Urothelium cell line (cell line): ENCODE measurements at places on chromosomes 11 and 22.

DNA sequence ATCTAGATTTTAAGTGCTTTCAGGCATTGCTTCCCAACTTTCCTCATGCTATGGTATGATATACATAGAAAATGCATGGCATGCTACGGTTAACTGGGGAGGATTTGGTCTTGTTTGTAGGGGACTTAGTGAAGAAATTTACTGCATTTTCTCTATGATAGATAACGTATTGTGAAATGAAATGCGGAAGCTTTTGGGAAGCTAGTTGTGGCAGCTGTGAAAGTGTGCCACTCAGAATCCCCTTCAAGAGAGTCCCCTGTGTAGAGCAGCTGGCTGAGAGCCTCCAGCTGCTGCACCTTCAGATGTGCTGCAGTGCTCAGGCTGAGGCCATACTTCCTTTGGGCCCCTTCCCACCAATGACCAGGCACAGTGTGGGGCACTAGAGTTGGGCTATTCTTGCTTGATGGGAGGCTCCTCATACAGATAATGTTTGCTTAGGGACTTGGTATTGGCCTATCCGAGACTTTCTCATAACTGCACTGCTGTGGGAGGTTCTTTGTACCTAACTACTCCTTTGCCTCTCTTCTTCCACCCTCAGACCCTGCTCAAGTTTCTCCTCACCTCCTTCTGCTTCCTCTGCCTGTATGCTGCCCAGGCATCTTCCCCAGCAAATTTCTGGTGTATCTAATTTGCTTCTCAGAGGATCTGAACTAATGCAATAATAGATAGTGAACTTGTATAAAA lies 67.3 kb downstream of the HIPK3 start:
- no peak for DNase-seq

- no peak for DNase-seq
Measured at GRCh38 chr11:60957188-60957587, 5.2 kb upstream of the SLC15A3 start.

GRCh38 chr22:17955590-17956379 lies 68.6 kb downstream of the MICAL3 start:
- DNase-seq: no peak

DNA sequence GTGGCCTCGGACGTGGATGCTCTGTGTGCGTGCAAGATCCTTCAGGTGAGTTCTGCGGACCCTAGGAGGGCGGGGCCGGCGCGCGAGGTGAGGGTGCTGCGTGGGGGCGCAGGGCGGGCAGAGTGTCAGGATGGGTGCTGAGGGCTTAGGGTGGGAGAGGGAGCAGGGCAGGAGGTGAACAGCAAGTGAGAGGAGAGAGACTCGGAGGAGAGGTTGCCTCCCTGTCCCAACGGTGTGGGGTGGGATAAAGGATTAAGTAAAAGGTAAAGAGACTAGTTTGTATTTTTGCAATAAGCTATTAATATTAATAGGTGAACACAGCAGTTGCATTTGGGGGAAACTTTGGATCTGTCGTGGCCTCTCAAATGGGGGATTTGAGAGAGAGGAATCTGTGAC lies 451 bp downstream of the CDC45 start:
- DNase-seq: no peak

DNA sequence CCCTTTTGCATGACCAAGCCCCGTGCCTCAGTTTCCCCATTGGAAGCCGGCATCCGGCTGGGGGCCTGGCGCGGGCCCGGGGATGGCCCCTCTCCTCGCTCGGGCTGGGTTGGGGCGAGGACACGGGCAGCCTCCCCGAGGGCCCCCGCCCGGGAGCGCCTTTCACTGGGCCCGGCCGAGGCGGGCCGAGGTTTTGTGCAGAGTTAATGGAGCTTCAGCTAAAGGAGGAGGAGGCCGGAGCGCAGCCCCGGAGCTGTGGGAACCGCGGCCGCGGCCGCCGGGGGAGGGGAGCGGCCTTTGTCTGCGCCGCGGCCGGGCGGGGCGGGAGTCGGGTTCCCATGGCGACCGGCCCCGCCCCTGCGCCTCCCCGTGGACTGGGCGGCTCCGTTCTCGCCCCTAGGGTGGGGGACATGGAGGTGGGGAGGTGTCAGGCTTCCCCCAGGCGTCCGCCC lies 1.4 kb upstream of the MAPK11 start:
- DNase-seq: peak; percentile 86

GRCh38 chr22:33605221-33605620 lies 315.1 kb downstream of the LARGE1 start:
- no peak for DNase-seq

GRCh38 chr11:89163686-89164085 lies 14.0 kb upstream of the TYR start:
- no peak for DNase-seq

DNA sequence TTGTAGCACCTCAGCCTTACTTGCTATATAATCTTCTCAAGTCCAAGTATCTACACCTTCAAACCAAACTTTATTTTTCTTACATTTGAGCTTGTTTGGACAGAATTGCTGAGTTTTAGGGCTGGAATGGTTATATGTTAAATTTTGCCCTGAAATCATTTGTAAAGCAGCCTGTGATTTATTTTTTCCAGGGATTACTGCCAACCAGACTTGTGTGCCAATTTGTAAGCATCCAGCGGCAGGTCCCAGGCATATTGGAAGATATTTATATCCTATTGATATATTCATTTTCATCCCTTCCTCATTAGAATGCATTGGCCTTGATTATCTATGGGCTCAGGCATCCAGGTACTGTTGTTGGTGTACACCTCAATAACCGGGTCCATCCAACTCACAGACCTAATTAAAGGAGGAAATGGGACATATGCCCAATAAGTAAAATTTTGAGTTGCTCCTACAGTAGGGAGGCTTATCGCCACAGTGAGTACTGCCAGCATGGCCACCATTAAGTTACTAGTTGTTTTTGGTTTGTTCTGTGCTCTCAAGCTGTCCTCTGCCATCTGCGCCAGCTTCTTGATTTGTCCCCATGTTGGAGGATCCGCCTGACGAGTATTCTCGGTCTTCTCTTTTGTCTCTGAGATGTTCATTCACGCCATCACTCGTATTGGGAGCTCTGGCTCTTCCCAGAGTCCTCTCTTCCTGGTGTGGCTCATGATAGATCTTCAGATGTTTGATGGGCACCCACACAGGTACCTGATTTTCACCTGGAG lies 9.8 kb upstream of the DNAJB13 start:
- no peak for DNase-seq

DNA sequence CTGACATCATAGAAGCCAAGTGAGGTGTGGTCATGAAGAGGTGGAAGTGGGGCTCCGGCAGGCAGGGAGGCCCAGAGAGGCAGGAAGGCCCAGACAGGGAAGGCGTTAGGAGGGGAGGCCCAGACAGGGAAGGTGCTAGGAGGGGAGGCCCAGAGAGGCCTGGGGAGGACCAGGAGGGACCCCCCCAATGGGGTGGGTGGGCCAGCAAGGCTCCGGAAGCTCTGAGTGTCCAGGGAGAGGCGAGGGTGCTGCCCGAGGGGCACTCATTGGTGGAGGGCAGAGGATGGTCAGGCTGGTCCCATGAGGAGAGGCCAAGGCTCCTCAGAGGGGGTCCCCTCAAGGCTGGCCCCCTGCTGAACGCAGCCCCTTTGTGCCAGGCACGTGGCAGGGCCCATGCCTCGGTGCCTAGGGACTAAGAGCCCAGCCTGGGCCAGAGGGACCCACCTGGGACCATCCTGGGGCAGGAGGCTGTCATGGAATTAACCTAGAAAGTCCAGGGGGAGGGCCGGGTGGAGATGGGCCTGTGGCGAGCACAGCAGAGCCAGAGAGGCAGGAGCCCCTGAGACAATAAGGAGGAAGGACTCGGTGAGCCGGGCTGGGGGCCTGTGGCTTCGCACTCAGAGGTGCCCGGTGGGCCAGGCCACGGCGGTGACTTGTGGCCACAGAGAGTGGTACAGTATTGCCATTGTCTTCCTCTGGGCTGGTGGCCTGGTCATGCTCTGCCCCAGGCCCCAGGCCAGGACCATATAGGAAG lies 12.2 kb downstream of the PHLDA2 start:
- DNase-seq: no peak

GRCh38 chr11:79094616-79095015 lies 346.2 kb downstream of the TENM4 start:
- DNase-seq: no peak

- DNase-seq: no peak
Measured at GRCh38 chr11:6636480-6636879, 17.3 kb upstream of the TPP1 start.

DNA sequence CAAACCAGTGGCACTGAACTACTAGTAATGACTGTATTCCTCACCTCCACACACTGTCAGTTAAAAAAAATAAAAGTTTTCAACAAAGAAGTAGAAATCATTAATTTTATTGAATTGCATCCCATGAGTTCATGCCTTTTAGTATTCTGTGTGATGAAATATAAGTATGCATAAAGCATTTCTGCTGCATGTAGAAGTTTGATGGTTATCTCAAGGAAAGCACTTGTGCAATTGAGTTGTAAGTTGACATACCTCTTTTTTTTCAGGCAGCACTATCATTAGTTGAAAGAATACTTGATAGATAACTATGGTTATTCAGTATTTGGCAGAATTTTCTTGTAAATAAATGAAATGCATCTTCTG lies 104.4 kb downstream of the STIM1 start:
- DNase-seq: no peak

DNA sequence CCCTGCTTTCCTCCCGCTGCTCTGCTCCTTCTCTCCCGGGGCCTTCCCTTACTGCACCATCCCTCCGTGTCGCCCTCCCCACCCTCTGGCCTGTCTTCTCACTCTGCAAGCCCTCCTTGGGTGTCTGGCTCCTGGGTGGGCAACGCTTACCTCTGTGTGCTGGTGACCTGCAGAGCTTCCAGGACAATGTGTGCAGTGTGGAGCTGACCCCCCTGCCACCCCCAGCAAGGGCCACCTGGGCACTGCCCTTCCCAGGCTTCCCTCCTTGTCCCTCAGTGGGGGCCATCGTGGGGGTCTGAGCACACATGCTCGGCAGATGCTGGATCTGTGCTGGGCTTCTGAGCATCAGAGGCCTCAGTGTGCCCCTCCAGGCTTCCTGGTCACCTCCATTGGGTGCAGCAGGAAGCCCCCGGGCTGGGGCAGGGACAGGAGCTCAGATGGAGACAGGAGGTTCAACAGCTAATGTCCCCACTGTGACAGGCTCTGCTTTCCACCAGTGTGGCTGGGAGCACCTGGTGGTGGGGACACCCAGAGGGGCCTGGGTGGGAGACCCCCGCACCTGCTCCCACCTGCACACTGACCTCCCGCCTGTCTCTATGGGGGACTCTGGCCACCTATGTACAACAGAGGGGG lies 7.8 kb upstream of the BRSK2 start:
- no peak for DNase-seq

DNA sequence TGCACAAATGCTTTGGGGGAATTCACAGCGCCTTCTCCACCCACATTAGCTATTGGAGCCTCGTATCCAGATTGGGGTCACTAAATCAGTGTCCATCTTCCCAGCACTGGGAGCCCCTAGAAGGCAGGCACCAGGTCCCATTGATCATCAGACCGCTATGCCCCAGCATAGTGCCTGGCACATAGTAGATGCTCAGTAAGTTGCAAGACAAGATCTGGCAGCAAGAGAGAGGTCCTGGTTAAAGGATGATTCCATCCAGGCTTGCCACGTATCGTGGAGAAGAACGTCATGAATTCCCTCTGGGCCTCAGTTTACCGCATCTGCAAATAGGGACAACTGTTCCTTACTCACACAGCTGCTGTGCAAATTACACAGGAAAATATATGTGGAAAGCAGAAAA lies 1.7 kb downstream of the TMEM184B start:
- no peak for DNase-seq

GRCh38 chr11:10301656-10302358 lies 3.1 kb upstream of the ADM start:
- DNase-seq: no peak

DNA sequence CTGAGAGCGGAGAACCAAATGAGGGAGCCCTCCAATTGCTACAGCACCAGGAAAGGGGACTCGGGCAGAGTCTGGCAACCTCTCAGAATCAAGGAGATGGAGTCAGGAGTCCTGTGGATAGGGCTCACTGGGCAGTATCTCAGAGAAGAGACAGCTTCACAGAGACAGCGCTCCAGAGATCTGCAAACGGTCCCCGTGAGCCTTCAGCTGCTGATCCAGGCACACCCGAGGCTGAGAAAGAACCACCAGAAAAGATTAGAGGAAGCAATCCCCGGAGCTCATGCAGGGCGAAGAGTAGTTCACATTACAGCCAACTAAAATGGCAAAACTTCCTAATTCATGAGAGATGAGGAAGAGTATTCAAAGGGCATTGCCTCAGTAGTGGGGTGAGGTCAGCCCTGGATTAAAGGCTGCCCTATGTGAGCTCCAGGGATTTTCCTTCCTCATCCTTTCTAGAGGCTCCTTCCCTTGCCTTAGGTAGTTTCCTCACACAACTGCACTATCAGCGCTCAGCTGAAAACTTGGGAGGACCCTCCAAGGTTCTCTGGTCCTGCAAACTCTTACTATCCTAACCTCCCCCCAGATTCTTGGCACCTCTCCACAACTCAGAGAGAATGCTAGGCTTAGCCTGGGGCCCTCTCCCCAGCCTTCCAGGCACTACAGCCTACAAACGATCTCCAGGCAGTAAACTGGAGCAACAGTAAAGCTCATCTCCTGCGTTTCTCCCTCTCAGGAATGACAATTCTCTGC lies 23.7 kb downstream of the SCN4B start:
- DNase-seq: no peak

DNA sequence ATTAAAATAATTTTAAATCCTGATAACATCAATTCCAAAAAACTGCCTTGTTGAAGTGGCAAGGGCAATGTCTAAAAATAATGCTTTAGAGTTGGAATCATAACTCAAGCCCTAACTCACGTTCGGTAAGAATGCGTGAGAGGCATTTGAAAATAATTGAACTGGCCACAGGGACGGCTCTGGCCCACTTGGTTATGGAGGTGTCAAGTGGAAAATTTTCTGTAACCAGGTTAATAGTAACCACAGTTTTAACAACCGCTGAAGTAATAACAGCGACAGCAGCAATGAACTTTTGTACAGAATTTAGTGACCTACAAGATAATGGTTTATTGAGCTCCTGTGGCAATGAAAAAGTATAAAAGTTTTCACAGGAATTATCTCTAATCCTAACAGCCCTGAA lies 79.4 kb downstream of the ETS1 start:
- no peak for DNase-seq

DNA sequence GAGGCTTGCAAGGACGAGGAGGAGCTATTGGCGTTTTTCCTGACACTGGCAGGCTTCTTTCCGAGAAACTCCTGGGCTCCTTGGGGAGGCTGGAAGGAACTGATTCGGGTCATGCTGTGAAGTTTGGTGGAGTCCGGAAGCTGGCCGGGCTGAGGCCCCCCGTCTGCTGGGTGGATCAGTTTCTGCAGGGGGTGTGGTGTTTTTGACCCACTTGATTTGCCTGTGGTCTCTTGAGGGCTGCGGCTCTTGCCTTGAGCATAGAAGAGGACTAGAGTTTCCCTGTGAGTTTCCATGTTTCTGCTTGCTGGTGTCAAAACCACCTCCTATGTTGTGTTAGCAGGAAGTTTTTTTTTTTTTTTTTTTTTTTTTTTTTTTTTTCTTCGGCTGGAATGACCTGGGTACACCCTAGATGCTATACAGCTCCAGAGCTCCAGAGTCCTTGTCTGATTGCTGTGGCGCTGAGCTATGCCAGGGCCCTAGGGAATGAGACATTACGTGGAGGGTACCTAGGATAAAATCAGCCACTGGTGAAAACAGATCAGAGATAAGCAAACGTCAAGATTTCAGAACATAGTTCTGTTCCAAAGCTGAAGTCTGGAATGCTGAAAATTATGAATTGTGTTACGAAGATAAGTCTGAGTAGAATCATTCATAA lies 728 bp downstream of the TBC1D22A start:
- no peak for DNase-seq

GRCh38 chr11:123628936-123629683 lies 25.3 kb downstream of the SCN3B start:
- DNase-seq: no peak

GRCh38 chr11:112121981-112122615 lies 35.4 kb downstream of the SDHD start:
- DNase-seq: no peak

- DNase-seq: no peak
Measured at GRCh38 chr22:50730941-50731661, 6.9 kb upstream of the ACR start.
